ENCODE measurements at places on chromosomes 11 and 22. TPM values are rescaled to one million over a fixed set of nuclear protein-coding genes. Genes with fewer than 3 reads are reported as not detected.
A peak's percentile ranks its signal among the peaks of the same experiment; 100 is the strongest.

DNA sequence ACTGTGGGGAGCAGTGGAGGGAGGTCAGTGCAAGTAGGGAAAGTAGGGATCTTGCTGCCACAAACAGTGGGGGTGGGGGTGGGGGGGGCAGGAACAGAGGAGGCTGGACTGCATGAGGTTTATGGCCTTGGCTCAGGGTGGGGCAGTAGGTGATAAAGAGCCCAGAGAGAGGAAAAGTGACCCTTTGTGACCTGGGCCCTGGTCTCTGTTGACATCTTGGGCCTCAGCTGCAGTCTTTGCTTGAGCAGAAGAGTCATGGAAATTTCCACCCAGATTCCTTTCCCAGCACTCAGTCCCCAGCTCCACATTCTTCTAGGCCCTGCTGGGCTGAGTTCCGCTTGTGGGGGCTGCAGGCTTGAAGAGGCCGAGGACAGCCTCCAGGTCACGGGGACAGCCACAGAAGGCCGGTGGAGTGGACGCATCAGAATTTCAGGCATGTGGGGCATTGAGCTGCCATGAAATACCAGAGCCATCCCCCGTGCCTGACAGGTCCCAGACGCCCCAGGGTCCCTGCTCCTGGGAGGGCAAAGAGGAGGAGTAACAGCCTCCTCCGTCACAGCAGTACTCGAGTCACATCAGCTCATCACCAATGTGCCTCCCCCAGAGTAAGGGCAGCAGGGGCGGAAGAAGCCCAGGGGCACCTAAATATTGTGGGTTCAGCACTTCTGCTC is 9.7 kb upstream of the MALAT1 start:
- no peaks in the 10 kb centered on the region for H3K27me3 ChIP-seq
- H3K4me3 ChIP-seq: no peak overlapping the region
- peaks cover 33% of the 10 kb centered on the region for H3K4me1 ChIP-seq
- H3K27ac ChIP-seq: no peak overlapping the region
- DNase-seq: no peak

GRCh38 chr22:47000888-47001287 is 238.4 kb downstream of the TBC1D22A start:
- no peaks in the 10 kb centered on the region for H3K4me1 ChIP-seq
- H3K27me3 ChIP-seq: no peaks in the 10 kb centered on the region
- peaks cover 7% of the 10 kb centered on the region for H3K36me3 ChIP-seq
- peak; percentile 12 for DNase-seq

- H3K4me3 ChIP-seq: peak overlapping the region; percentile 84
- no peak for DNase-seq
- no peaks in the 10 kb centered on the region for H3K27me3 ChIP-seq
- peaks cover 60% of the 10 kb centered on the region for H3K4me1 ChIP-seq
Measured at GRCh38 chr11:65423516-65424204, 1.1 kb downstream of the NEAT1 start.

DNA sequence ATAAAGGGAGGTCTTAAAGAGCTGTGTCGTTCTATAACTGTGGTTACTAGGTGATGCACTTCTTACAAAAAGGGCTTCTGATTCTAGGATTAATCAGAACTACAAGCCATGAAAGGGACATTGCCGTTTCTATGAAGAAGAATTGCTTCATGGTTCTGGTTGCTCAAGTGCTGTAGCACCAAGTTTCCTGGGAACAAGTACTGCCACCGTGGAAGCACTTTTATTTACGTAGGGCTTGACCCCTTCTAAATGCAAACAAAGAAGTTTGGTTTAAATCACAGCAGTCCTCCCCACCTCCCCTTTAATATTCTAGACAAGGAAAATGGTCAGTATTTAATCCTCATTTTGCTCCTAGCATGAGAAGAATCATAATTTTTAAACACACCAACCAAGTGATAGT is 9.8 kb downstream of the YAP1 start:
- H3K4me1 ChIP-seq: no peaks in the 10 kb centered on the region
- no peaks in the 10 kb centered on the region for H3K36me3 ChIP-seq
- no peak overlapping the region for H3K27ac ChIP-seq
- H3K27me3 ChIP-seq: peaks cover 10% of the 10 kb centered on the region

Gene CDC45
- 1.6 TPM for total RNA-seq

Gene MPZL2
- total RNA-seq: not detected

Gene NDUFA6
- 50.4 TPM for total RNA-seq

Gene CHEK2
- total RNA-seq: 10.4 TPM

Gene TRIM49
- total RNA-seq: not detected
